ENCODE measurements at places on chromosomes 13 and 19.

DNA sequence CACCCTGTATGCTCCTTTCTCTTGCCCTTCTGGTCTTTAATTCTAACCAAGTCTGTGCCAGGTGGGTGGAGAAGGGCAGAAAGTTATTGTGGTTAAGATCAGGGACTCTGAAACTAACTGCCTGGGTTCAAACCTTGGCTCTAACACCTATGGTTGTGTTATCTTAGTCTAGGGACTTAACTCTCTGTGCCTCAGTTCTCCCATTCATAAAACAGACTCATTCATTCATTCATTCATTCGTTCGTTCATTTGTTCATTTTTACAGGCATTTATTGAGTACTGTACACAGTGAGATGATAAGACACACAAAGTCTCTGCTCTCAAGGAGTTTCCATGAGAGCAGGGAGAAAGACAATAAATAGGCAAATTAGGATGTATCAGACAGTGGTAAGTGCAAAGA, 30.1 kb downstream of the SOX21 start:
- no peak overlapping the region for H3K27ac ChIP-seq
- no peaks in the 10 kb centered on the region for H3K36me3 ChIP-seq
- no peaks in the 10 kb centered on the region for H3K4me1 ChIP-seq
- no peak for DNase-seq

GRCh38 chr13:34369931-34370330, 552.0 kb downstream of the RFC3 start:
- no peak overlapping the region for H3K27ac ChIP-seq
- no peaks in the 10 kb centered on the region for H3K27me3 ChIP-seq
- no peaks in the 10 kb centered on the region for H3K36me3 ChIP-seq
- no peaks in the 10 kb centered on the region for H3K4me1 ChIP-seq
- no peak overlapping the region for H3K4me3 ChIP-seq
- no peak for DNase-seq

- peaks cover 19% of the 10 kb centered on the region for H3K27me3 ChIP-seq
- H3K4me3 ChIP-seq = no peak overlapping the region
- no peak overlapping the region for H3K27ac ChIP-seq
- H3K36me3 ChIP-seq = peaks cover 1% of the 10 kb centered on the region
Measured at GRCh38 chr19:13093407-13094105, 9.1 kb downstream of the LYL1 start.

GRCh38 chr13:43769529-43769928, 17.2 kb downstream of the ENOX1 start:
- H3K27me3 ChIP-seq = peaks cover 14% of the 10 kb centered on the region
- no peak for DNase-seq
- H3K36me3 ChIP-seq = no peaks in the 10 kb centered on the region
- H3K4me1 ChIP-seq = no peaks in the 10 kb centered on the region
- H3K27ac ChIP-seq = no peak overlapping the region

DNA sequence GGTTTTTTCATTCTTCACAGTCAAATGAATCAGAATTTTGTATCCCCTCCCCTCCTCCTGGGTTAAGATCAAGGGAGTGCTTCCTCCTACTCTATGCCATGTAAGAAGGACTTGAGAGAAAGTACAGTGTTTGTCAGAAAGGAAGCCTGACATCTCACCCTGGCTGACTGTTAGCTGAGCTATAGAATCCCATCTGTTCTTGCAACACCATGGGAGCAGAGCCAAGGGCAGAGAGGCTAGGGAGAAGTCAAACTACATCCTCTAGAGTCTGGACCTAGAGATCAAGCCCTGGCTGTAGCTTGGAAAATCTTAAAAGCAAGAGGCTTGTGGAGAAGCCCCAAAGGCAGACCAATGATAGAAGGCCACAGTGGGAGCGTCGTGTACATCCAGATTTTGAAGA, 145.9 kb downstream of the OLFM4 start:
- no peak overlapping the region for H3K4me3 ChIP-seq
- H3K27ac ChIP-seq = no peak overlapping the region
- DNase-seq = no peak

Data from activated T-helper 1 cell treated with anti-CD3 and anti-CD28 coated beads, Interleukin-12 subunit alpha, Interleukin-12 subunit beta, Interleukin-2, Interleukin-4 antibody, amounts not matched to agents 30 ng/mL and 10 ng/mL and 1 ng/mL, durations not matched to agents 14 hours and 24 hours and 36 hours (primary cell).